ENCODE measurements at places on chromosomes 5 and 9.

- peak; percentile 79 for DNase-seq
These were observed 402.8 kb downstream of the CDK5RAP2 start for GRCh38 chr9:120177121-120177520.

- DNase-seq, result no peak
These were observed 561.4 kb upstream of the FAM174A start for GRCh38 chr5:99973779-99974178.

GRCh38 chr9:110109333-110110092, 98.4 kb downstream of the C9orf152 start:
- DNase-seq, result no peak

- DNase-seq, result no peak
These were observed 453.8 kb downstream of the TAF11L14 start for GRCh38 chr5:18088020-18088579.

DNA sequence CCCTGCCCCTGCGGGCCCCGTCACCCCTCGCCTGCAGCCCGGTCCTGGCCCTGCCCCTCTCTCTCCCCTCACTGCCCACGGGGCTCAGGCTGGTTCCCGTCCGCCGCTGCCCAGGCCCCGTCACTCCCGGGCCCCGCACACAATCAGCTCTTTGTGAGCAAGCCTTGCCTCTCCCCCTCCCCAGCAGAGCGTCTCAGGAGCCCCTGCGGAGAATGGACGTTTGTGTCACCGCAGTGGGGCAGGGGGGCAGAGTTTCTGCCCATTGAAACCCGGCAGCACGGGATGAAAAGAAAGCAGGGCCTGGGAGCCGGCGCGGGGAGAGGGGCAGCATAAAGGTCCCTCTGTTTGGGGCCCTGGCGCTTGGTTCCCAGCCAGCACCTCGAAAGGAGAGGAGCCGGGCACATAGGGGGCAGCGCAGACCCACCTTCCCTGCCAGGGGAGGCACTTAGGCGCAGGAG, 13.5 kb upstream of the NUP214 start:
- DNase-seq, result no peak

DNA sequence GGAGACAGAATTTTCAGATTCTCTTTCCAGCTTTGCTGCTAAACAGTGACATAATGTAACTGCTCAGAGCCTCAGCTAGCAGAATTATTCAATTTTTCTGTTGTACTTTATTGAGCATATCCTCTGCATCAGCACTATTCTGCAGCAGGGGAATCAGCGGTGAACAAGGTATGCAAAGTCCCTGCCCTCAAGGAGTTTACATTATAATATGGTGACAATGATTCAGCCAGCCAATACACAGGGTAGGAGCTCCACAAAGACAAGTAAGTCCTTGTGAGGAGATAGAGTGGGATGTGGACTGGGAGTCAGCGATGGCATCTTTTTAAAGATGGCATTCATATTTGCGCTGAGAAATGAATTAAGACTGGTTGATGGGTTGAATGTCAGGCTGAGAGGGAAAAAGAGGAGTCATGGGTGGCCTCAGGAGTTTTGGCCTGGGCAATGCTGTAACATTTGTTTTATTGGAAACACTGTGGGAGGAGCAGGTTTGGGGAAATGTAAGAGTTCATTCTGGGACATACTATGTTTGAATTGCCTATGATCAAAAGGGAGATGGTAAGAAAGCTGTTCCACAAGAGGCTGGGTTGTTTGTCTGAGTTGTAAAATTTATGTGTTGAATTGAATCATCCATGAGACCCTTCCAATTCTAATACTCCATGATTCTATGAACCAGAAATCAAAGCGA, 194.5 kb downstream of the PLK2 start:
- no peak for DNase-seq

- no peak for DNase-seq
These were observed 13.1 kb downstream of the PALM2AKAP2 start for GRCh38 chr9:109792951-109793546.

DNA sequence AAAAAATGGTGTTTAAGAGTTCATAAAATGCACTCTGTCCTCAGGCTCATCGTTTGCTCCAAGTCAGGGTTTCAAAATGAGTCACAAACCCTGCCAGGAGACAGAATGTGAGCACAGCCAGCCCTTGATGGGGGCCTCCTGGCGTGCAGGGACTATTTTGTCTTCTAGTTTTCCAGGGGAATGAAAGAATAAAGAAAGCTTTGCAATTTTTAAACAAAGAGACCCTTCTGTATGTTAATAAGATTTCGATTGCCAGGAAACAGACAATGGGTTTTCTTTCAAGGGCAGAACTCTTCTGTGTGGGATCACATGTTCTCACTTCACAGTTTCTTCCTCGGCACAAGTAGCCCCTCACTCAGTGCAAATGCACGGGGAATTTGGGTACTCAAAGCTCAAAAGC, 121.4 kb upstream of the C6 start:
- DNase-seq, result no peak

DNA sequence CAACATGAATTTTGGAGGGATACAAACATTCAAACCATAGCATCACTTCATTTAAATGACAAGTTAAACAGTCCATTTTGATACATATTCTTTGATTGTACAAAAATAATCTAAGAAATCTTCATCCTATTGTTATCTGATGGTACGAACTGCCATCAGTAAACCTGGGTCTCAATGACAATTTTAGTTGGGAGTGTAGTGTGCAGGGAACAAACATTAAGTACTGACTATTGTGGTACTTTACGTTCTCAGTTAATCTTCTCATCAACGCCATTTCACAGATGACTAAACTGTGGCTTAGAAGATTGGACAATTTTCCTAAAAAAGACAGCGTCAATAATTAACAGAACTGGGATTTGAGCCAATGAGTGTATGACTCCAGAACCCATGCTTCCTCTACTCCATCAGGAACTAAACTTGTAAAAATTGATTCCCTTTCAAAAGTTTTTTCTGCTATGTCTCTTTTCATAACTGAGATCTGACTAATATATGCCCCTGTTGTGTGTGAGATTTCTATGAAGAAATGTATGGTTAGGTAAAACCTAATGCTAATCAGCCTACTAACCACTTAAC, 21.1 kb downstream of the TNPO1 start:
- no peak for DNase-seq

DNA sequence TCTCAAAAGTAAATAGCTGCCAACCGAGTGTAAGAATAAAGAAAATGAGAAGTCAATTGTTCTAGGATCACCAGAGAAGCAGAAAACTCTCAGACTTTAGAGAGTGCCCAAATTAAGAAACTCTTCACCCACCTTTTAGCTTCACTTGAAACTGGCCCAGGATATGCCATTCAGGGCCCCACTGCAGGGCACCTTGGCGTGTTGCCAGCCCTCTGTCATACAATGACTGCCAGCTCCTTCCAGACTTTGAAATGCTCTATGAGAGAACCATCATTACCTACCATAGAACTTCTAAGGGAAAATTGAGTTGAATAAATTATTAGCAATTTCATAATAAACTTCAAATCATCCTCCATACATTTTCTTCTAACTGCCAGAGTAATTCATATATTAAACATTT, 240.5 kb downstream of the CETN3 start:
- peak; percentile 22 for DNase-seq

All from cerebellar cortex (tissue), 1 donor.